SK-N-MC (cell line): ENCODE measurements at places on chromosomes 2 and 18.

DNA sequence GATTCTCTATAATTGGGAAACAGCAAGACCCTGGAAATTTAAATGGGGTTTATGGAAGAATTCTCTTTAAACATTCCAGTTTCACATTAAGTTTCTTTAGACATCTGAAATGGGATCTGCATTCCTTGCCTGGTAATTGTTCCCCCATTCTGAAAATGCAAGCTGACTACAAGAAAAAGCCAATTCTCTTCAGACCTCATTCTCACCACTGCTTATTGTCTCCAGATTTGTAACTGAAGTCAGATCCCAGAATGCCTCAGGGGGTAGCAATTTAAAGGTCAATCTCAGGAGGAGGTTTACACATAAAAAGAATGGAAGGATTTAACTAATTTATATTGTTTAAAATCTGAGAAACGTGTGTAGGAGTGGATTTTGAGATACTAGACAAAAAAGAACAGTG lies 41.2 kb downstream of the COL3A1 start:
- no peak for DNase-seq

DNA sequence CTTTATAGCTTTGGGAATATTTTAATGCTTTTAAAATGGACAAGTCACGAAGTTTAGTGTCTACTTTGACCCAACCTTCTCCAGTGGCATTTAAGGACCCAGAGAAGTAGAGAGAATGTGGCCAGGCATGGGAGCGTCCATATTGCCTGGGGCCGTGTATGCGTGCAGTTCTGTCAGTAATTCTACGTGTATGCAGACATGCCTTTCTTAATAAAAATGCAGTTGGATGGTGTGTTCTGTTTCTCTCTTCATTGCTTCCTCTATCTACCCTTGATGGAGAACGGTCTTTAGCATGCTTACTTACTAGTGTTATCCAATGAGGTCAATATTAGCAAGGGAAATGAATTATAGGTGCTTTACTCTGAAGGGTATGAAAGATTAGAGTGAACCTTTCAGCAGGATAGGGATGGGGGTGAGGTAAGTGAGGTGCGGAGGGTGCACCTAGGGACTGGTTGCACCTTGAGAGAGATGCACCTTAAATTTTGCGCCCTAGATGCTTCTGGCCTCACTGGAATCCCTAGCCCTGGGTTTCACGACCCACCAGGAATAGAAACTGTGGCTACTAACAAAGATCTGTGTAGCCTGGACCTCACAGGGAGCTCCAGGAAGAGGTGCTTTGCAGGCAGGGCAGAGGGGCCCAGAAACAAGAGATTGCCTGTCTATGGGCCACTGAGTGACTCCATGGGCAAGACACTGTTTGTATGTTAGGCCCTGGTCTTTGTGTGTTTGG lies 194.3 kb downstream of the MYCN start:
- no peak for DNase-seq

- no peak for DNase-seq
Observed at GRCh38 chr2:99707592-99707991, 217.8 kb upstream of the REV1 start.

DNA sequence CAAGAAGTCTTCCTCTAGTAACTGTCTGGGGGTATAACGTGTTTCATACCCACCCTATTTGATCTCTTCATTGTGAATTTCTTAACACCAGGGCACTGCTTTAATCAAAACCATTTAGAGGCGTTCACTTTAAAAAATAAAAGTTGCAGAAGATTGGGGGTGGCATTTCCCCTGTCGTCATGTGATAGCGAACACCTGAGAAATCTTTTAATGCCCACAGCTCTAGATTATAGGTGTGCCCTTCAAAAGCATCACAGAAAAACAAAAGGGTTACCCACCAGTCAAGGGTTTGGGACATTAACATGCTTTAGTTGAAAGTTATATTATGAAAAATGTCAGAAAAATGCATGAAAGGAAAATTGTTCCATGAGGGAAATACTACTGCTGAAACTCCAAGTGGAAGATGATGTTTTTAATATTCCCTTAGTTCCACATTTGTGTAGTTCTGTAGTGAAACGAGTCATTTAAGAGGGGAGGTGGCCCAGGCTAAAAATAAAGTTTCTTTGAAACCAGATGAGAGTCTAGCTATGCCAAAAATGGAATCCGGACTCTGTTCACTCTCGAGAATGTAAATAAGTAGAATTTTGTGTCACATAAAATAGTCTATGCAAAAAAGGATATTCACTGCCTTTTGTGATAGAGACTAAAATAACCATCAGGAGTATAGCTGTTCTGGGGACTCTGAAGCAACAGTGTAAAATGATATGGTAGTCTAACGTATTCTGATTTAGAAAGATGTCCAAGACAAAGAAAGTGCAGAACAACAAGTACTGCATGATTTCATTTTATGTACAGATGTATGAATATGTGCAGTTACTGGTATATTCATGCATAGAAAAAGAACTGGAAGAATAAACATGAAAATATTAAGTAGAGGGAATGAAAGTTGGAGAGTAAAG lies 95.3 kb downstream of the TMEM247 start:
- no peak for DNase-seq

DNA sequence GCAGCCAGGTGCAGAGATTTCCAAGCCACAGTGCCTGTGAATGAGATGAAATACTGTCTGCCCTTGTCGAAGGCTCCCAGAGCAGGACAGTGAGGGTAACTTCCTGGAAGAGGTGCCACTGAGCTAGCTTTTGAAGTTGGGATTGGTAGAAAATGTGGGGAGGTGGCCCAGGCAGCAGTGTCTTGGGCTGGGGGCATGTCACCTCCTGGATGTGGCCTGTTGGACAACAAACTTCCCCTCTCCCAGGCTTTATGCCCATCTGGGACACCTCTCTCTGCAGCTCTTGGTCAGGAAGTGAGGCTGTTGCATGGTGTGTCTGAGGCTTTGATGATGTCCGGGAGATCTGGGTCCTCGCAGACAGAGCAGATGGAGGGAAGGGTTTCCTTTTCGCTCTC lies 151.4 kb downstream of the DYSF start:
- DNase-seq = no peak

- no peak for DNase-seq
Observed at GRCh38 chr2:224922142-224922727, 120.0 kb downstream of the DOCK10 start.

DNA sequence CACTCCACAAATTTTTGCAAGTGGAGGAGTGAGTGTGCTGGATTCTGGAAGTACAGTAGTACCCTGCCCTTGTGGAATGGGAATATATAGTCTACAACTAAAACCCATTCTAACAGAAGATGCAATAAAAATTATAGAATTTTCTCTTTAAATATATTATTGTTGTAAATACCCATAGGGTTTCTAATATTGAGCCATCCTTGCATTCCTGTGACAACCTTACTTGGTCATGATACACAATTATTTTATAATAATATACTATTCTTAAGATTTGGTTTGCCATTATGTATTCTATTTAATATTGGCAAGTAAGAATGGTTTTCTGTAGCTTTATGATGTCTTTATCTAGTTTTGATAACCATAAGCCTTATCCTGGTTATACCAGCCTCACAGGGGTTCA lies 52.2 kb downstream of the EML6 start:
- no peak for DNase-seq

DNA sequence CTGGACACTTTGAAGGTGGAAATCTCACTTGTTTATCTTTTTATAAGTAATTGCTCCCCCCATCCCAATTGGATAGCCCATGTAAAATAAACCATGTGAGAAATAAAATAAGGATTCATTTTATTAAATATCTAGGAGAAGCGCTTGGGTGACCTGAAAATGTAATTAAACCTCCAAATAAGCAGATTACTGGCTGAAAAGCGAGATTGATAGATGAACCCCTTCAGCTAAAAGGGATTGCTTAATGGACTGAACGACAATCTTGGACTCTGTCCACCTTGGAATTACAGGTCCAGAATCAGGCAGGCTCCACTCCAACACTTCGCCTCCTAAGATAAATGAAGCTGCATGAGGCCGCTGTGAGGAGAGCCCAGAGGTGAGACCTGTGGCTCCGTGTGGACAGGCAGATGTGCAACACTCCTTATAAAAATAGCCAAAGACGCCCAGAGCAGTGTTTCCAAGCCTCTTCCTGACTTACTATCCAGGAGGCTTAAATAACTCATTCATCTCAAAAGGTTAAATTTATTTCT lies 441.5 kb downstream of the MTX2 start:
- no peak for DNase-seq

DNA sequence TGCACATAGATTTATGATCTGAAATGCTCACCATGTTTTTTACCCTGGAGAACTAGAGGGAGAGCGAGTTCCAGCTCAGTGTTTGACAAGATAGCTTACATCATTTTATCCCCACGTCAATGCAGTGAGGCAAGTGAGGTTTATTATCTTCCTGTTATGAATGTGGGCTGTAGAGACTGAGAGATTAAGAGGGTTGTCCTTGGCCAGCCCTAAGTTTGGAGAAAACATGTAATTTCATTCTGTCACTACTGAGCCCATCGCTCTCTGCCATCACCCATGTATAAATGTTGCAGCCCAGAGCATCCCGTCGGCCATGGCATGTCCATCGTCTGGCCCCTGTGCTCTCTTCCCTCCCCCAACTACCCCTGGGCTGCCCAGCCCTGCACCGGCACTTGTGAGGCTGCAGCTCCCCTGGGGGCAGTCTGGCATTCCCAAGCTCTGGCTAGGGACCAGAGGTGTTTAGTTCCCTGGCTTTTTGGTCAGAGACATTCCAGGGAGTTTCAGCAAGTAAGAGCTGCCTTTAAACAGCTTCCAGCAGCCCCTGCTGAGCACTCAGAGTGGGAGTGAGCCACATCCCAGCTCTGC lies 136.7 kb downstream of the ANTXR1 start:
- DNase-seq = no peak

DNA sequence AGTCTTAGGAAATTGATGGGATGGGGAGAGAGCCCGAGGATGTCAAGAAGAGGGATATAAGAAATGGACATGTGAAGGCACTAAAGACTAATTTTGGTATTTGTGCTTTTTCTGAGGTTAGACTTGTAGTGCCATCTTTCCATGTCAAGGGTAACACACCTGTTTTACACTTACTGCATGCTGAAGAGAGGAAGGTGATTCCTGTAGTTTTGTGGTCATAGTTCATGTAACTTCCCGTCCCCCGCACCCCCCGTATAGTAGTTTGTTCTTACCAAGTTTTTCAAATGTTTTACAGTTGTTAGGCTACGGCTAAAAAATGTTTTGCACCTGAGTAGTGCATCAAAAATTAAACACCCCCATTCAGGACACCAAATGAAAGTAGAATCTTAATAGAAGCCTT lies 73.8 kb downstream of the CLIP4 start:
- no peak for DNase-seq

DNA sequence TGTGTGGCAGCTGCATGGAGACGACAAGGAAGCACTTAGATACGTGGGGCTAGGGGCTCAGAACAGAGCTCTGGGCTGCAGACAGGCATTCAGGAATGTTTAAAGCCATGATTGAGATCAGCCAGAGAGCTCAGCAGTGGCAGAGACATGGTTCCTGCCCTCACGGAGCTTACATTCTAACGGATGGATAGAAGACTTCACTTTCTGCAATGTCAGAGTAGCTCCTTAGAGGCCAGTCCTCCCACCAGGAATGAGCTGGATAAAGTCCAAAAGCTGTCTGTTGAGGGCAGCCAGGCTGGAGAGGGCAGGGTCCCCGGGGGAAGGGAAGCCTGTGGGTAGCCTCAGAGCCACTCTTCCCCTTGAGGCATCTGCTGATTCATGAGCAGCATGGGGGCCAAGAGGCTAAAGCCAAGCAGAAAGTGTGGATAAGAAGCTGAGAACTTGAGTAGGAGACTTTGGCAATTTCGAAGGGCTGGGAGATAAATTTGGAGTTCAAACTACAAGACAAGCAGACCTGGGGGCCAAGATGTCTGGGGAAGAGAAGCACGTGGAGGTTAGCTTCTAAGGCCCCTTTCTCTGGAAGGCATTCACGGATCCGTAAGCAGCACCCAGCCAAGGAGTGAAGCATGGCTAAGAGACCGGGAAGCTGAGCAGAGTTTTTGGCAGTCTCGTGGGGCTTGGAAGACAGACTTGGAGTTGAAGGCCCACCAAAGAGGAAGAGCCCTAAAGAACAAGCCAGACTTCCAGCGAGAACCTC lies 9.7 kb upstream of the CIB4 start:
- DNase-seq = no peak

DNA sequence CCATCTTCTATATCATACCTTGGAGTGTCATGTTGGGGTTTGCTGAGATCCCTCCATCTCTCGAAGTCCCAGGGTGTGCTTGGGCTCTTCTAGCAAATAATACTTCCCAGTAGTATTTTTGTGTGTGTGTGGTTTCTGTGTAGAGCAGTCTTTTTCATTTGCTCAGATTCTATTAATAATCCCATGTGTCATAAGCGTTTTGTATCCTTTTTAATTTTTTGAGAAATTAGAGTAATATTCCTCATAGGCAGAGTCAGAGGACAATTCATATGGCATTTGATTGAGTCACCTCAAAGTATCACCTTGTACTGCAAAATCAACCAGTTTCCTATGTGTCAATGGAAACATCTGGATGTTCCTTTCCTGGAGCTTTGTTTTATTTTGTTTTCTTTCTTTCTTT lies 37.4 kb upstream of the PPP1R1C start:
- no peak for DNase-seq

GRCh38 chr2:207167099-207167923 lies 1.6 kb upstream of the KLF7 start:
- no peak for DNase-seq
